ENCODE measurements at places on chromosomes 5 and 9.

DNA sequence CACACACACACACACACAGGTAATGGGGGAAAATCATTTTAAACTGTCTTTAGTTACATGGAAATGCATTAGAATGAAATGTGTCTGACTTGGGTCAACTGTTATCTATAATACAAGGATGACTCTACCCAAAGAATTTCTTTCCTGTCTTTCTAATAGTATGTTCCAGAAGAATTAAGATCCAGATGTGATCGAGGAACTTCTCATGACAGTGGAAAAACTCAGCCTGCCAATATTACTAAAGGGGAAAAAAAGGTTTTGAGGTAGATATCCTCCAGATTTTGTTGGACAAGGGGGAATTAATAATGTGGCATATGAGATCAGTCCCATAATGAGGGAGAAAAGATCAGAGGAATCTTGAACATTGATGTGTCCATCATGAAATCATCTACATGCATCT is 190.6 kb upstream of the MAP3K1 start:
- DNase-seq, result peak; percentile 44

GRCh38 chr9:91857291-91858212 is 92.5 kb downstream of the ROR2 start:
- no peak for DNase-seq

- no peak for DNase-seq
Observed at GRCh38 chr5:88719434-88719833, 163.6 kb downstream of the MEF2C start.

DNA sequence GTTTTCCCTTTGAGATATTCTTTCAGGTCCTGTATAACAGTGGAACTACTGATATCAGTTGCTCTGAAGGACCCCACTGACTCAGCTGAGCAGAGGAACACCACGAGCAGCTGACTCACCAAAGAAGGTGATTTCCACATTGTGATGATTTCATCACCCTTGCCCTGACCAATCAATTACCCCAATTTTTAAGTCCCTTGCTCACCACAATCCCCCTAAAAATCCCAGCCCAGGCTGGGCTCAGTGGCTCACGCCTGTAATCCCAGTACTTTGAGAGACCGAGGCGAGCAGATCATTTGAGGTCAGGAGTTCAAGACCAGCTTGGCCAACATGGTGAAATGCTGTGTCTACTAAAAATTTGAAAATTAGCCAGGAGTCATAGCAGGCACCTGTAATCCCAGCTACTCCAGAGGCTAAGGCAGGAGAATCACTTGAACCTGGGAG is 125.3 kb upstream of the ABCA1 start:
- DNase-seq, result no peak

- DNase-seq, result no peak
Observed at GRCh38 chr5:38347896-38348295, 89.5 kb downstream of the EGFLAM start.

Data from skin of body (tissue), 3 donors.